ENCODE measurements at places on chromosomes 1 and 21.
A peak's percentile ranks its signal among the peaks of the same experiment; 100 is the strongest.

DNA sequence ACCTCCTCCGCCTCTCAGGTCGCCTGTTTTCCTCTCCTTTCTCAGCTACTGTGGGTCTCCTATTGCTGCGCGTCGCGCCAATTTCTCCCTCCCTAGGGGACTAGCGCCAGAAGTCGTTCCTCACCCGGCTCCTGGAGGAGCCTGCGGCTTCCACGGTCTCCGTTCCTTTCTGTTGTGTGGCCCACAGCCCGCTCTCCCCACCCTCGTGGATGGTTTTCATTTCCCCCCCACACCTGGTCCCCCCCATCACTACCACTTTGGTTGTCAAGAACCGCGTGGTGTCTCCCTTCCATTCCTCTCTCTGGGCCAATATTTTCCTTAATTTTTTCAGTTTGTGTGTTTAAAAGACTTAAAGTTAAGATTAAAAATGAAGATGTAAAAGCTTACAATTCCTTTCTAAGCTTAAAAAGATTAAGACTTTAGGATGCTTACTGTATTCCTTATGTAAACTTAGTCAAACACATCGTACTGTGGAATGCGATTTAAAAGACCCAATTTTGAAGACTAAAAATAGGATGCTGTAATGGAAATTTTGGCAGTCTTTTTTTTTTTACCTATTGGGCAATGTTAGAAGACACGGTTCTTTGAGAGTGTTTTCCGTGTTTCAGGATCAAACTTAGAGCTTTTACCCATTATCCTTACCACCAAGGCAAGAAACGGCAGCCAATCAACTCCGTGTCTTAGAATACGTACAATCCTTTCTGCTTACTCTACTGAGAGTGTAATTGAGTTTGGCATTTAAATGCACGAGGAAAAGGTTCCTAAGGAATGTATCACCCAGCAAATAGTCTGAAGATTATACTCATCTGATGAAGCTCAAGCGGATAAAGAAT lies 773 bp downstream of the CNST start:
- DNase-seq, result no peak

- no peak for DNase-seq
Measured at GRCh38 chr21:15775981-15776380, 46.2 kb downstream of the USP25 start.

DNA sequence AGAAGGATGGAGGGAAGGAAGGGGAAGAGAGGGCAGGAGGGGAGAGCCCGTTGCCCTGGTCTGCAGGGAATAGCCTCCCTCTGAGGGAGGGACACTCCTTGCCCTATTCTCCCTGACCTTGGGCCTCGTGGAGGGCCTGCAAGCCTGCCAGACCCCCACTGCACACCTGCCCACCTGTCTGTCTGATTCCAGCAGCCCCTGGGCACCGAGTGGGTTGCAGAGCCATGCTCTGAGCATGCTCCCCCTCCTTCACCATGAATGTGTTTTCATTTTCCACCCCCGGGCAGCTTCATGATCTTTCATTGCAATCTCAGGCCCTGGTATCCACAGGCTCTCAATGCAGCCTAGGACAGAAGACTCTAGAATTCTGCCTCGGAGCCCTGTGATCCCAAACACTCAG lies 5.1 kb upstream of the NPHP4 start:
- DNase-seq, result no peak

- no peak for DNase-seq
Measured at GRCh38 chr1:160772331-160772730, 23.6 kb upstream of the LY9 start.

DNA sequence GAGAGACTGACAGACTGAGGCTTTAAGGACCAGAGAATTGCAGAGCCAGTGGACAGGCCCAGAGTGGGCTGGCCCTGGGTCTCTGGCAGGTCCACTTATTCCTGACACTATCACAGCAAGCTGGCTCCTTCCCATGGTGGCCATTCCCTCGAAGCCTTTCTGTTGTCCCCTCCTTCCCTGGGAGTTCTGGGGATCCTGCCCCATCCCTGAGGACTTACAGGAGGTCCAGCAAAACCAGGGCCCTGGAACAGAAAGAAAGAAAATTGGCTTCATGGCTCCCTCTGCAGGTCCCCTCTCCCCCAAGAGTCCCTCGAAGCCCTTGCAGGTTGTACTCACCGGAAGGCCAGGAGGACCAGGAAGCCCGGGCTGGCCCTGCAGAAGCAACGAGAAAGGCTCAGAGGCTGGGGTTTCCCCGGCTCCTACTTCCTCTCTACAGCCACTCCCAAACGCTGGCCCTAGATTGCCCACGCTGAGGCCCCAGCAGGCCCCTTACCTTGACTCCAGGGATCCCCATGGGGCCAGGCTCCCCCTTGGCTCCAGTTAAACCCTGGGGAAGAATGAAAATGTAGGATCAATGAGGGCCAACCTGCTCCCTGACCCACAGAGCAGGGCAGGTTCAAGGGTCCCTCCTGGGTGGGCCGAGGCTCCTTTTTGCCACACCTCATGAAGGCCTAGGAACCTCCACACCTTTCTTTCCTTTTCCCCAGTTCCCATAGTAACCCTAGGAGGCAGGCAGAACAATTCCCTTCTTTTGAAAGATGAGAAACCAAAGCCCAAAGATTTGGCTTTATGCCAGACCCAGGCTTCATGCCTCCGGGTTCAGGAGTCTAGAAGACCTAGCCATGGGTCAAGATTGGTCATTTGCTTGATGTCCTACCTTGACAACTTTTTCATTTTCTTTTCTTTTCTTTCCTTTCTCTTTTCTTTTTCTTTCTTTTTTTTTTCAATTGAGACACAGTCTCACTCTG lies 4.6 kb downstream of the COL9A2 start:
- no peak for DNase-seq

GRCh38 chr1:59509341-59509875 lies 212.5 kb downstream of the FGGY start:
- no peak for DNase-seq

DNA sequence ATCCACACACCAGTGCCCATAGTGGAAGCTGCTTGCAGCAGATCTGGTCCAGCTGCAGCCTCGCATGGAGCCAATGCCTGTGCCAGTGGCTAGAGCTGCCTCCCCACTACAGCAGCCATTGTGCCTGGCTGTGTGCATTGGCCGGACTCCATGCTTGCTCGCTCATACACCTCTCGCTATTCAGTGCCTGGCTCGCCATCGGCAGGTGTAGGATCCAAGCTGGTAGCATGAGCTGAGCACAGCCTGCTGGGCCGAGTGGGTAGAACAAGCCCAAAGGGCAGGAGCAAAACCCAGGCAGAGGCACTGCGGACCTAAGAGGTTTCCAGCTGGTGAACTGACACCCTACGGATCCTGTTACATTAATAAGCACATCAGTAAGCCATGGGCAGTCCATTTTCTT lies 1184.1 kb downstream of the AMY1C start:
- no peak for DNase-seq

GRCh38 chr21:44513389-44514217 lies 26.4 kb downstream of the KRTAP10-1 start:
- no peak for DNase-seq

DNA sequence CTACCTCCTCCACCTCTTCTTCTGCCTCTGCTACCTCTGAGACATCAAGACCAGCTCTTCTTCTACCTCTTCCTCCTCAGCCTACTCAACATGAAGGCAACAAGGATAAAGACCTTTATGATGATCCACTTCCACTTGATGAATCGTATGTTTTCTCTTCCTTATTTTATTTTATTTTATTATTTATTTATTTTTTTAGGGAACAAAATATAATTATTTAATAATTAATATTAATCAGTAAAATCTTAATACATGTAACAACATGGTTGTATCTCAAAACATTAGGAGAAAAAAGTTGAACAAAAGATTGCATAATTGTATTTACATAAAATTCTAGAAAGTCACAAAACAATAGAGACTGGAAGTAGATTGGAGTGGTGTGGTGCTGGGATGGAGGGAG lies 13.1 kb upstream of the HRNR start:
- DNase-seq, result no peak

- no peak for DNase-seq
Measured at GRCh38 chr1:157487504-157487903, 64.8 kb downstream of the FCRL5 start.

GRCh38 chr1:1082239-1082775 lies 8.2 kb upstream of the RNF223 start:
- no peak for DNase-seq

GRCh38 chr1:244393604-244394176 lies 58.0 kb downstream of the ADSS2 start:
- DNase-seq, result no peak

DNA sequence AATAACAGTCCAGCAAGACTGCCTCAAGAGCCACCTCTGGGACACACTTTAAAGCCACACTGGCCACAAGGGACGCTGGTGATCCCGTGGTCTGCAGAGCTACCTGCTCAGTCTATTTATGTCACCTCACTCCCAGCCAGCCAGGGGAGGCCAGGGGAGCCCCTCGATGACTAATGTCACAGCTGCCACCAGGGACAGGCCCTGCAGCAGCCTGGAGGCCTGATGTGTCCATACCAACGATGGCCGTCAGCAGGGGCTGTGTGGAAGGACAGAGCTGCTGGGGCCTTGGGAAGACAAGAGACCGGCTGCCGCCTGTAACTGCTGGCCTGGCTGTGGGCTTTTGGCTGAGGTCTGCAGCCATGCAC lies 71.0 kb downstream of the SIK1 start:
- no peak for DNase-seq

DNA sequence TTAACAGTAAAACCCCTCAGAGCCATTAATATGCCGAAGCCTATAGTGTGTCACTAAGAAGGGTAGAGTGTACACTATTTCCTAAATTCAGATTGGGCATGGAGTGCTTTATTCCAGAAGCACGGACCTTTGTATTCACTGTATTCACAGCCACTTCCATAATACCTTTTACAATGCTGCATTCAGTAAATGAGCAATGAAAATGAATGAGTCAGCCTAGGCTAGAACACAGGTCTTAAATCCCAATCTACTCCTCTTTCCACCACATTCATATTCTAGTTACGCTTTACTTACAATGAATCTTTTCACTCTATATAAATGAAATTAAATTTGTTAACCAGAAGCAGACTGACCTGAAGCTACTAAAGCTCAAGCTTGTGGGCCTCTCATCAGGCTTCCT lies 13.0 kb upstream of the GORAB start:
- no peak for DNase-seq

- DNase-seq, result no peak
Measured at GRCh38 chr1:146049436-146049835, 27.9 kb upstream of the HJV start.

- peak; percentile 87 for DNase-seq
Measured at GRCh38 chr1:1069056-1069710, 4.9 kb downstream of the RNF223 start.

DNA sequence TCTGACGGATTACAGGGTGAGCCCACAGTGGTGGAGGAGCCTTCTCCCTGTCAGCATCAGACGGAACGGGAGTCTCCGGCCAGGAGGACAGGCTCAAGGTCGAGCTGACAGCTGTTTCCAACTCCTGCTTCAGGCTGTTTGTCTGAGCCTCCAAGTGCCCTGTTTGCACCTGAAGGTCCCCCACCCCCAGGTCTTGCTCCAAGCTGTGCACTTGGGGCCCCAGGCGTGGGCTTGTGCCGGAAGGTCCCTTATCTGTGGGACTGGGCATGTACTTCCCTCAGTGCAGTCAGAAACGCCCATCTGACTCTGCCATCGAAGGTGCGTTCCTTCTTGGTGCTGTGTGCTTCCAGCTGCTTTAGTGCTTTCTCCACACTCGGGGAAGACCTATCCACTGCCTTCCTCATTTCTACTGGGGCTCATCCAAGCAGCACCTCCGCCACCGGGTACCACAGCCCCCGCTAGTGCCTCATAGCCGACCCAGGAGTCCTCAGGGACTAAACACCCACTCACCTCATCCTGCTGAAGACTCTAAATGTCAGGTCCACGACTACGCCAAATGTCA lies 29.5 kb upstream of the CR2 start:
- DNase-seq, result no peak

- DNase-seq, result no peak
Measured at GRCh38 chr1:41241354-41241748, 755 bp downstream of the SCMH1 start.

- no peak for DNase-seq
Measured at GRCh38 chr1:36486439-36487335, 4.0 kb upstream of the CSF3R start.

Measured in T follicular helper cell (primary cell).